NCI-H526 treated with DMSO at 0.1 percent for 48 hours (cell line): ENCODE measurements at places on chromosomes 3 and 15.

DNA sequence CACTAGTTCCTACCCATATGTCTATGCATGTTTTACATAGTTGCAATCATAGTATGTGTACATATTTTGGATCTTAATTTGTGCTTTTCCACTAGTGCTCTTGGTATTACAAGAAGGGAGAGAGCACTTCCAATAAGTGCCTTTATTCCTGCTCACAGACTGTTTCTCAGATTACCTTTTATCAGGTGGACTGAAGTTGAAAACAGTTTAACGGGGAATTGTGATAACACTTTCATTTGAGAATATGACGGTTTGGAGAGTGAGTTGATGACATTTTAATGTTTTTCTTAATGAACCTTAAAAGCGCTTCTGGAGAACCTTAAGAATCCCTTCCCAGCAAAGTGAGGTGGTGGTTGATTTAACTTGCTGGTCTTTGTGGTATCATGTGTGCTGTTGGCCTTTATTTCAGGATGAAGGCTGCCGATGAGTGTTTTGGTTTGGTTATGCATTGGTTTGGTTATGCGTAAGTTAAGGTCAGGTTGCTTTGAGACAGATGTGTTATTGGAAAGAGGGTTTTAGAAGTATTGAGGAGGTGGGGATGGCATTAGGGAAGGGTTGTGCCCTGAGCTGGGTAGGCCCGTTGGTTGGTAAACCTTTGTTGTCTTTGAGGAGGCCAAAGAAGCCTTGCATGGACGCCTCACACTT is 2.8 kb downstream of the EDEM1 start:
- no peak for DNase-seq

DNA sequence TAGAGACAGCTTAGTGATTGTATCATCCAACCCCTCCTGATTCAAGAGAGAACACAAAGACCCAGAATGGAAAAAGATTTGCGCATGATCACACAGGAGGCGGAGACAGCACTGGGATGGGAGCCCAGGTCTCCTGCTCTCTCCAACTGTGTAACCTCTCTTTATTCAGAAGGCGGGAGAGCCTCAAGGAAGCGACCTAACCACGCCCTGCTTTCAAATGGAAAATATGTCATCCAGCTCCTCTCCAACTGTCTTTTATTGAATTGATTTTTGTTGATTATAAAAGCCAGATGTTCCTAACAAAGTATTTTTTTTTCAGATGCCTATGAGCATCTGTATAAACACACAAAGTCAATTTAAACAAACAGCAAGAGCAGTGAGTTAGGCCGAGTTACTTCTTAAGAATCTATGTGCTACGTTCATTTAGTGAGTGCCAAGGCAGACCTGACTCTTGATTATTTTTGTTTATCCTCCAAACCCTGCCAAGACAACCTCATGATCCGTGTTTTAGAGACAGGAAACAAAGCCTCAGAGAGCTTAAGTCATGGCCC is 74.5 kb downstream of the BFSP2 start:
- no peak for DNase-seq

GRCh38 chr3:4839278-4839677 is 140.0 kb upstream of the BHLHE40 start:
- DNase-seq, result no peak

DNA sequence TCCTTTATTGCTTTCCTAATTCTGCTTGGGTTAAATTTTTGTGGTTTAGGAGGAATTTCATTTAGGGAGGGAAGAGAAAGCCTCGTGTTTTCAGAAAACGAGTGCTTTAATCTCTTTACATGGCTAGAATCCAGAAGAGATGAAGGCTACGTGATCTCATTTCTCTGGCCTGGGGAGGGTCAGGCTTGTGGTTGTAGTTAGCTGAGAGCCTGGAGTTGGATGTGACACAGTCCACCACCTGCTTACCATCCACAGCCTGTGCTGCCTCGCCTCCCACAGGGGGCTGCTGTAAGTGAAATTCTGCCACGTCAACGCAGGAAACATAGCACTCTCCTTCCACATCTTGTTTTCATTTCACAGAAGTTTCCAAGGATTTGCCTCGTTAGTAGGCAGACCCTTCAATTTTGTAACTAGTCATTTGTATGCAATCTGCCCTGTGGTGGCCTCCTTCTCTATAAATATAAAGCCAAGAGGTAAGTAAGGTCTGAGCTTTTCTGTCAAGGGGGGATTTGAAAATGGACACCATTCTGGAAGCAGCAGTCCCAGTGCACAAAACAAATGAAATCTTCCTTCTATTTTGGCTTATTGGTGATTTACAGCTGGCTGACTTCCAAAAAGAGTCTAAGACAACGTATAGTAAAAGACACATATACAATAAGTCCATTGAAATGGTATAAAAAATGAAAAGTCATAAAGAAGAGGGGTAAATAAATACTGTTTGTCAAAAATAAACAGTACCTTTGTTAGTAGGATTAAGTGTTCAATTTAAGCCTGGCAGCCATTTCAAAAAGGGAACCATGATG is 3.4 kb downstream of the GXYLT2 start:
- no peak for DNase-seq
